ENCODE measurements at places on chromosomes 7 and 10.

DNA sequence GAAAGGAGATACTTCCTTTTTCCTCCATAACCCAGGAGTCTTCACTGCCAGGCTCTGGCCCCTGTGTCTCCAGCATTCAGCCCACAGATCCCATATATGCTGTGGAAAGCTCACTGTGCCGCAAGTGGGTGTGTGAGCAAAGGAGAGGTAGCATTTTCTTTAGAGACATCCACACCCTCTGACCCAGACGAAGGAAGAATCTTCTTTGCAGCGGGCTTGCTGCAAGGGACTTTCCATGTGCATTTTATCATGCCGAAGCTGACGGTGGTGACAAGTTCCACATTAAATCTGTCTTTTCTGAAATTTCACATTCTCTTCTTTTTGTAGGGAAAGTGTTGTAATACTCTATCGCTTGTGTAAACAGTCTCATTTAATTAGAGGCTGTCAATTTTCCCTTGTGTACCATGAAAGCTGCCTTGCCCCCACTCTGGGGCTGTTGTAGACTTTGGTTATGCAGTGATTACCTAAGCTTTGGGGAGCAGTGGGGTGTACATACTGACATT is 409.5 kb downstream of the SUGCT start:
- DNase-seq, result no peak

GRCh38 chr10:63206997-63207811 is 74.1 kb downstream of the NRBF2 start:
- no peak for DNase-seq

DNA sequence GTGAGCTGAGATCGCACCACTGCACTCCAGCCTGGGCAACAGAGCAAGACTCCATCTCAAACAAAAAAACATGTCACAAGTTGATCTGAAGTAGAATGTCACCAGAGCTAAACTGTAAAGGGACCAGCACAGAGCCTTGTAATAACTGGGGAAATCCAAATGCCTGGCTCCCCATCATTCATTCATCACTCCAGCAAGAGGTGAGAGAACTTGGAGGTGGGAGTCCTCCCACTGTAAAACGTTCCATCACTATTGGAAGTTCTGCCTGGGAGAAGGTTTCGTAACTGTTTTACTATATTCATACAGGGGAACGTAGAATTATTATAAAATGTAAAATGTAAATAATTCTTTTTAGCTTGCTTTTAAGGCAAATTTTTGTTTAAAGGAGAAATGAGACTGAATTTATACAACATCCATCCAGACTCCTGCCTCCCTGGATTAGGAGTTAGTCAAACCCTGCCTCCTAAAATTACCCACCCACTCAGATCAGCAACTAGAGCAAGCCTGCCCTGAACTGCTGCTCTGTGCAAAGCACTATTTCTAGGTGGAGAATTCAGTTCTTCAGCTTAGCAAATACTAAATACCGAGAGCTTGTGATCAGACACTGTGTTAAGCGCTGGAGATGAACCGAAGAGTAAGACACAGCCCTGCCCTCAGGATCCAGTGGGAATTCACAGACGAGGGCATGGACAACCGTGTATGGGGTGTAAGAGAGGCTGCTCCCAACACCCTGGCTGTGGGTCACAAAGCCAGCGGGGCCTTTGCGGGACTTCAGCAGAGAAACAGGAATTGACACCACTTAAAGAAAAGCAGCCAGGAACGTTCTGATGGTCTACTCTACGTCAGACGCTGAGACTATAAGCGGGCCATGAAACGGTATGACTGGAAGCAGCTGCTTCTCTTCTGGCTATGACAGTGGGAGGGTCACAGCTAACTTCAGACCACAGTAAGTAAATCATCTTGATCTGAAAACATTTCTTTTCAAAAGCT is 208.3 kb downstream of the ZMYND11 start:
- DNase-seq, result no peak

DNA sequence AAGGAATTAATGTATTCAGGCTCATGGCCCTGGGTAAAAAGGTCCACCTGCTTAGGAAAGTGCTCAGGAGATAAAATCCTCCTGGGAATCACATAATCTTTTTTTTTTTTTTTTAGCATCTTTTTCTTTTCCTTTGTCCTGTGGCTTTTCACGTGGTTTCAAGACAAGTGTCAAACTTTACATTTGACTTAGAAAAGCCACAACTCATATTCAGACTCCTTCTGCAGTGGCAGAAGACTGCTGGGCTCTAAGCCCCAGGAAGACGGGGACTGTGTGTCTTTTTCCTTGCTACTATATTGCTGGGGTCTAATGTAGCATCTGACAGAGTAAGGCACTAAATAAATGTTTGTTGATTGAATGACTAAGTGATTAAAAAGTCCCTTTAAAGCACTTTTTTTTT is 127.5 kb upstream of the ANKRD1 start:
- DNase-seq, result no peak

- DNase-seq, result no peak
Measured at GRCh38 chr7:824081-824480, 8.2 kb upstream of the SUN1 start.

DNA sequence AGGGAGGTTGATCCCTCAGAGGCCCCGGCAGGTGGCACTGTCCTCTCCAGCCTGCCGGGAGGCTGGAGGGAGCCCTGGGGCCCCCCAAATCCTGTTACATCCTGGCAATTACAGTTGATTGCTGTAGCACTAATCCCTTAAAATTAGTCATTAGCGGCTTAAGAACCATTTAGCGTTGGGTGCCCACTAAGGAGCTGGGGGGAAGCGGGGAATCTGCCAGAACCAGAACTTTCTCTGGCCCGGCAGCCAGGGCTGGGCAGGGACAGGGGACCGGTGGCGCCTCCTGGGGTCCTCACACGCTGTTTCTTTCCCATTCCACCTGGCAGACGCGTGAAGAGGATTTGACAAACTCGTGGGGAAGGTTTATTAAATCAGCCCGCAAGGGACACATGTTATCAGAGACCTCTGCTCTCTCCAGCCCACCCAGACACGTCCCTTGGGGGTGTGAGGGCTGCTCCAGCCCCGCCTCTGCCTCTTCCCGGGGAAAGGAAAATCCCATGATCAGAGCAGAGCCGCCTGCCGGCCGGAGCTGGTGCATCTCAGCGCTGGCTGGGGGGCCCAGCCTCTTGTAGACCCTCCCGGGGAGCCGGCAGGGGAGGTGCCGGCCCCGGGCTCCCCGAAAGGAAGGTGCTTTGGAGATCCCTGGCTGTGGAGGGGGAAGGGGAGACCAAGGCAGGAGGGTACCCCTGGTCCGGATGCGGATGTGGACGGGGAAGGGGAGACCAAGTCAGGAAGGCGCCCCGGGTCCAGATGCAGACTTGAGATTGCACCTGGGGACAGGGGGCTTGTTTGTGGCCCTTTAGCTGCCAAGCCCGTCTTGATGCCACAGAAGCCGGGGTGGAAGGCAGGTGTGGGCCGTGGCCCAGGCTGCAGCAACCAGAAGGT is 142.7 kb downstream of the ELFN1 start:
- peak; percentile 85 for DNase-seq

DNA sequence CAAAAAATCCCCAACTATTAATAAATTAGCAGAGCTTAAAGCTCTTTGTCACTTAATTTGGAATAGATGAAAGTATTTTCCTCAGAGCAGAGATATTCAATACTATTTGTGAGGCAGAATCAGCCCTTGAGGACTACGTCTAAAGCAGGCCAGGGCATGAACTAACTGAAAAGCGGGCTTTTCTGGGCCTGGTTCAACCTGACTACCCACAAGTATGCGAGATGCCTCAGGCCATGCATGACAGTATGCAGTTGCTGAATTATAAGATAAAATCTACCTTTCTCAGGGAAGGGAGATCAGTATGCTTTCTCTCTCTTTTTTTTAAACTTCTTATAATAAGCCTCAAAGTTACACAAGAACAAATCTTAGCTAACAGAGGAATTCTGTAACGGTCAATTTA is 20.1 kb downstream of the TMEM168 start:
- peak; percentile 18 for DNase-seq

GRCh38 chr10:118798231-118798662 is 43.5 kb upstream of the CACUL1 start:
- no peak for DNase-seq

DNA sequence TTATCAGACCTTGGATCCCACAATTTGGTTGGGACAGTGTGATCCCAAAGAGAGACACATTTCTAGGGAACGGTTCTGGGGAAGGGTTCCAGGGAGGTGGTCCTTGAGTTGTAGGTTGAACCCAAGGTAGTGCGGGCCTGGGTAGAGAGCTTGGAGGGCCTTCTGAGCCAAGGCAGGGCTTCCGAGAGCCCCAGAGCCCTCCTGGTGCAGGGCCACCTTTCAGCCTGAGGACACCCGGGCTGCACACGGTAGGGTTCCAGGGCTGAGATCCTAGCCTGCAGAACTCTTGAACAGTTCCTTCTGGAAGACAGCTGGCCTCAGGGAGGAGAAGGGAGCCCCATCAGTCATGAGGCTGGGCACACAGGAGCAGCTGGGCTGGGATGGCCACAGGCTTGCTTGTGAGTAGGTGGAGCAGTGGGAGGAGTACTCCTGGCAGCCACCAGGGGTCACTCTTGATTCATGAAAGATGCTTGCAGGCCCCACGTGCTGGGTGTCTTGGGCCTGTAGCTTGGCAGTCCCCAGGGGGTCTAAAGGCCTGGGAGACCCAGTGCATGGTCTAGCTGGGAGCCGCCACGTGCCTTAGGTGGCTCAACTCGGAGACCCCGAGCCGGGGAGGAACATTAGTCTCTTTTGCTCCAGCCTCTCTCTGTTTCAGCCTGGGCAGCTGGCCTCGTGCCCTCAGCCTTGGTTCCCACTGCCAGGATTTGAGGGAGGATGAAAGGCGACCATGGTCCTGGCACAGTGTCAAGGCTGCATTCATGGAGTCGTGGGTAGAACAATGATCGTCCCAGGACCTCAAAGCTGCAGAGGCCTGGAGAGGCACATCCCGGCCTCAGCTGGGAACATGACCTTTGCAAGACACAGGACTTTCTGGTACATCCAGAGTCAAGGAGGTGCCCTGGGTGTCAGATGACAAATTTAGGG is 381.6 kb downstream of the TYW1 start:
- DNase-seq, result peak; percentile 85

All from iPS-NIHi11 (cell line).